ENCODE measurements at places on chromosomes 6 and 20. TPM values are rescaled to one million over a fixed set of nuclear protein-coding genes. Genes with fewer than 3 reads are reported as not detected.

DNA sequence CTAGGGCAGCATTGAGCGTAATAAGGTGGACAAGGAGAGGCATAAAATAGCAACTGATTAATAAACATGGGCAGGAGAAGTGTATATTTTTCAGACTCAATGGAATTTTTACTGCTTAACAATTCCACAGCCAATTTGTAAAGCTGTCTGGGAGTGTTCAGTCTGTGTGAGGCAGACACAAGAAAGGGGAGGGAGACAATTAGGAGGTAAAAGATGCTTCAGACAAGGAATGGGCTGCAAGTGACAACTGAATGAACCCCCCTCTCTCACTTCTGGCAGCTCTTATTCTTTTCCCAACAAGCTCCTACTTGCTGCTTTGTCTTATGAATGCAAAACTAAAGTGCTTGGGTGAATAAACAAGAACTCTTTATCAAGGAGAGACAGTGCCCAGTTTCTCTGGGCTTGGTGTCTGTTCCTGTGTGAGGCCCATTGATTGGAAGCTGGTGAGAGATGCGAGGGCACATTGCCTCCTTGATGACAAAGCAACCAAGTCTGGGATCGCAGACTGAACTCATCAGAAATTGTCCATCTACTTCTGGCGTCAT is 575.3 kb downstream of the RNF144B start:
- no peak overlapping the region for H3K4me3 ChIP-seq
- H3K4me1 ChIP-seq = no peaks in the 10 kb centered on the region
- H3K27me3 ChIP-seq = no peaks in the 10 kb centered on the region

GRCh38 chr6:77462359-77463307 is 658 bp downstream of the HTR1B start:
- no peaks in the 10 kb centered on the region for H3K36me3 ChIP-seq
- peak overlapping the region; percentile 24 for H3K4me3 ChIP-seq
- no peaks in the 10 kb centered on the region for H3K4me1 ChIP-seq
- no peak for DNase-seq
- no peaks in the 10 kb centered on the region for H3K27me3 ChIP-seq

DNA sequence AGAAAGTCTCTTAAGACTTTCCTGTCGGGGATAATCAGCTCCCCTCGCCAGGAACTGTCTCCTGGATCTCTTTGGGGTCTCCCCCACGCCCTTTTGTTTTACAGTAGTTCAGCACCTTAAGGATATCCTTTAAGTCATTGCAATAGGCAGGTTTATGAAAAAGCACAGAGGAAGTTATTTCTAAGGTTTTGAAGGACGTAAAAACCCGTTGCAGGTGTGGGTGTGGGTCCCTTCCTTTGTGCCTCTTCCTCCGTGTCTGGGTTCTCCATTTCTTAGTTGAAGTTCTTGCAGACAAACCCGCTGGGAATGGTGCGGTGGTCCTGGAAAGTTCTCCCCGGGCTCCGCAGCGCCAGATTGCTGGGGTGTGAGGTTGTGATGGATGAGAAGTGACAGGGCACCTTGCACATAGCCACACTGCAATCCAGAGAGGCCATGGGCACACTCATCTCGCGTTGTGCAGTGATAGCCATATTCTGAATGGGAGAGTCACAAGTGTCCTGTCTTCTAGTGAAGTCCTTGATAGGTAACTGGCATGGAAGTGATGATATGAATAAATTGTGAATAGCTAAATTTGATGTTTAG is 65.2 kb downstream of the GTF2H5 start:
- H3K4me3 ChIP-seq = peak overlapping the region; percentile 53
- H3K27me3 ChIP-seq = no peaks in the 10 kb centered on the region
- no peak overlapping the region for H3K27ac ChIP-seq

DNA sequence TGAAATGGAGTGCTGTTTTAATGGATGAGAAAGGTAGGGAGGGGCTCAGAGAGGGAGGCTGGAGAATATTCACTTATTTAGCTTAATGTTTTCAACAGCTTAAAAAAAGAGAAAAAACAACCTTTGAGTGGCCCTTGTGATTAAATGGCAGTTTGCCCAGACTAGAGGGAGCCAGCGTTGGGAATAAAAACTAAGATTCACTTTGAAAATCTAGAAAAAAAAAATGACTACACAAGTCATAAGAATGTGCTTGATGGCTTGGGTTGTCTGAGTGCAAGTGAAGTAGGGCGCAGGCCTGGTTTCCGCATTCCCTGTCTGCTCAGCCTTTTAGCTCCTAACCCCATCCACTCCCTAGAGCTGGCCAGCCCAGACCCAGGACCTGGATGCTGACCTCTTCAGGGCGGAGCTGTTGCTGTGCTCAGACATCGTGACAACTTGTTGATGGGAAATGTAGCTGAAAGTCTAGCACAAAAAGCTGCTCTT is 28.9 kb downstream of the UTRN start:
- H3K4me3 ChIP-seq = no peak overlapping the region
- H3K27me3 ChIP-seq = no peaks in the 10 kb centered on the region
- peak; percentile 72 for DNase-seq
- peaks cover 25% of the 10 kb centered on the region for H3K4me1 ChIP-seq

DNA sequence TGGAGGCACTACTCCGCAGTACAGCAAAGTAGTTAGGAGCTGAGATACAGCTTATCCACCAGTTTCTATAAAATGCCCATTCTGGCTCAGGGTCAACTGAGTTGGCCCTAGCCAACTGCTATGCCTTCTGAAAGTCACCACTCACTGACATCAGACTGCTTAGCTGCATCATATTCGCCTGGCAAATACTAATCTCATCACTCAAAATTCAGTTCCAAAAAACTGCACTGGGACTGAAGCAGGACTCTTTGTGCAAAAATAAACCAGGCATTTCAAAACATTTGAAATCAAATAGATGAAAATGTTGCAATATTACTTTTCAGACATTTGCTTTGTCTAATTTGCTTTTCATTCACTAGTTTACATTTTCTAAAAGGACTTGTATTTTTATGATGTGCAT is 230.0 kb downstream of the ALDH8A1 start:
- H3K4me1 ChIP-seq = peaks cover 18% of the 10 kb centered on the region
- H3K4me3 ChIP-seq = no peak overlapping the region
- H3K27ac ChIP-seq = no peak overlapping the region
- H3K36me3 ChIP-seq = no peaks in the 10 kb centered on the region
- no peaks in the 10 kb centered on the region for H3K27me3 ChIP-seq

DNA sequence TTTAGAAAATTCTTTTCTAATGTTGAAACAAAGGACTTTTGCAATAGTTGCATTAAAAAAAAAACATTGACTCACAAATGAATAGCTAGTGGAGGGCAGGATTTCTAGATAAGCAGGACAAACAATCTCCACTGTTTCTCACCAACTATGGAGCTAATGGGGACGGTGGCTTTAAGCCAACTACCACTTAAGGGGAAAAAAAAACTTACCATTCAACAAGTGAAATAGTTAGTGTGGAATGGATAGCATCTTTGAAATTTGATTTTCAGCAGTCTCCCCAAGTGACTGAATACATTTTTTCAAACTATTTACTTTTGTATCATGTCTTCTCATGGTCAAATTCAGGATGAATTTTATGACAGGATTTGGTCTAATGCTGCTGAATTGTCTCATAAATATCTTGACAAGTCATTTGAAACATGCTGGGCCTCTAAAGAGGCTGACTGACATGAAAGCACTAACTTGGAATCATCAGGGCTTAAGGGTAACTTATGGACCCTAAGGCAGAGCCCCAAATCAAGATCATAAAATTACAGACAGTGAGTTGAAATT is 100.5 kb downstream of the EYA4 start:
- no peaks in the 10 kb centered on the region for H3K27me3 ChIP-seq
- H3K4me3 ChIP-seq = no peak overlapping the region
- no peak for DNase-seq
- H3K36me3 ChIP-seq = no peaks in the 10 kb centered on the region
- H3K4me1 ChIP-seq = no peaks in the 10 kb centered on the region

The FAM83C gene
- not detected for total RNA-seq

GRCh38 chr6:158226655-158227512 is 58.7 kb downstream of the GTF2H5 start:
- H3K36me3 ChIP-seq = no peaks in the 10 kb centered on the region
- no peak overlapping the region for H3K4me3 ChIP-seq
- no peak overlapping the region for H3K27ac ChIP-seq

The RIPOR3 gene
- total RNA-seq = 8.0 TPM

DNA sequence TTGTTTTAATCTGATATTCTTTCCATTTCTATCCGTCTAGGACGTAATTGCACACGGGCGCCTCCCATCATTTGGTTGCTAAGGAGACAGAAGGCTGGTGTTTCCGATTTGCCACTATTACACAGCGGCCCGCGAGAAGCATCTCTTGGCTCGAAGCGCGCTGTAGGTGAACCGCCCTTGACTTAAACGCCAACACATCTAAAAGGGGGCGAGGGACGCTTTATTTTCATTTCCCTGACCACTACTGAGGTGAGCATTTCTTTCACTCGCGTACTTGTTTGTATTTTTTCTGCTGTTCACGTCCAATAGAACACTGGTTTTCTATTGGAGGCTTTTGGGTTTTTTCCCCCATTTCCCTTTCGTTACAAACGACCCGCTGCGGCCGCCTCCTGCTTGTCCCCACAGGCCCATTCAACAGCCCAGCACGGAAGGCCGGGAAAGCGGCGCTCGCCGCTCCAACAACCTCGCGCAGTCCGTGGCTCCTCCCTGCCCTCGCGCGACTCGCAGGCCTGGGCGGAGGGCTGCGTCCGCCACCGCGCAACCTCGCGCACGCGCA is 505 bp upstream of the WRNIP1 start:
- peak; percentile 67 for DNase-seq
- peak overlapping the region; percentile 56 for H3K27ac ChIP-seq
- H3K4me1 ChIP-seq = peaks cover 8% of the 10 kb centered on the region
- peak overlapping the region; percentile 53 for H3K4me3 ChIP-seq

GRCh38 chr20:1876217-1876921 is 18.8 kb upstream of the SIRPA start:
- no peaks in the 10 kb centered on the region for H3K36me3 ChIP-seq
- DNase-seq = no peak
- no peaks in the 10 kb centered on the region for H3K27me3 ChIP-seq
- H3K27ac ChIP-seq = no peak overlapping the region
- H3K4me3 ChIP-seq = no peak overlapping the region
- H3K4me1 ChIP-seq = no peaks in the 10 kb centered on the region

All from ovary (tissue), 10 donors.